ENCODE measurements at places on chromosomes 3 and 15.

- DNase-seq: no peak
Observed at GRCh38 chr15:85805420-85805819, 10.7 kb upstream of the KLHL25 start.

- DNase-seq: no peak
Observed at GRCh38 chr3:191499307-191500080, 38.5 kb downstream of the PYDC2 start.

- no peak for DNase-seq
Observed at GRCh38 chr15:63226966-63227401, 37.6 kb downstream of the RAB8B start.

DNA sequence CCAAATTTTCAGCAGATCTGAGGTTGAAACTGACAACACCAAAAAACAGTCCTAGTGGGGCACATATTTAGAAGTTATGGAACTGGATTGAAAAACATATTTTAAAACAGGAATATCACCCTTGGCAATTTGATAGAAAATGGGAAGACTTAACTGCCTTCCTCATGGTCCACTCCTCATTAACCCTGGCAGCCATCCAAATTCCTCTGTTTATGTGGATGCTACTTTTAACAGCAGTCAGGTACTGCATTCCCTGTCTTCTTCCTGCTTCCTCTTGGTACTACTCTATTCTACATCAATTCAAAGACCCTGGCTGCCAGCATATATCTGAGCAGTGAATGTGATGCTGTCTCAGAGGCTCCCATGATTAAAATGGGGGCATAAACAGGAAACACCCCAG, 54.3 kb downstream of the PDE8A start:
- no peak for DNase-seq

DNA sequence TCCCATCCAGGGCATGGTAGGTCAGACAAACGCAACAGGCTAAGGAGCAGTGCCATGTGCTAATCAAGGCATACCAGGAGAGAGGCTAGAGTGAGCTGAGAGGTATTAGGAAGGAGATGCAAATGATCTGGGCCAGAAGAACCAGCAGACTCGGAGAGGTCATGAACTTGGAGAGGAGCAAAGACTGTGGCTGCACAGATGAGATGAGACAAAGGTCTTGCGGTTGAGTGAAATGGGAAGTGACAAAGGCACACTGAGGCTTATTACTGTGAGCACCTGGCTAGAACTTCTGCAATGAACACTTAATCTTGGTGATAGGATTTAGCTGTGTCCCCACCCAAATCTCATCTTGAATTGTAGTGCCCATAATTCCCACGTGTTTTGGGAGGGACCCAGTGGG, 380.2 kb downstream of the ULK4 start:
- DNase-seq: no peak

GRCh38 chr3:126197854-126198584, 17.6 kb upstream of the ALDH1L1 start:
- DNase-seq: peak; percentile 52

DNA sequence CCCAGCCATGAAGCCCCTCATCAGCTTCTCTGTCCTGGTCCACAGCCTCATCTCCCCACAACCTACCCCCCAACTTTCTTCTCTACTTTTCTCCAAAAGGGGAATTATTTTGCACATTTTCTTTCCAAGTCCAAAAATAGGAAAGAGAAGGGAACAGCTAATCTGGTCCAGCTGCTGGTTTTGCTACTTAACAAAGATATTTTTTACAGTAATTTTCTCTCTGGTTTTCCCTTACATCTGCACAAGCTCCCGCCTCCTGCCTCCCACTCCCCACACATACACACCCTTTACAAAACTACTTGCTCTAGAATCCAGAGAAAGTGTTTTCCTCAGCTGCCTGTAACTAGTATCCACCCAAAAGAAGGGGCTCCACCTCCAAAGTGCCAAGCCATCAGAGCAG, 177.2 kb downstream of the POLR2M start:
- no peak for DNase-seq

DNA sequence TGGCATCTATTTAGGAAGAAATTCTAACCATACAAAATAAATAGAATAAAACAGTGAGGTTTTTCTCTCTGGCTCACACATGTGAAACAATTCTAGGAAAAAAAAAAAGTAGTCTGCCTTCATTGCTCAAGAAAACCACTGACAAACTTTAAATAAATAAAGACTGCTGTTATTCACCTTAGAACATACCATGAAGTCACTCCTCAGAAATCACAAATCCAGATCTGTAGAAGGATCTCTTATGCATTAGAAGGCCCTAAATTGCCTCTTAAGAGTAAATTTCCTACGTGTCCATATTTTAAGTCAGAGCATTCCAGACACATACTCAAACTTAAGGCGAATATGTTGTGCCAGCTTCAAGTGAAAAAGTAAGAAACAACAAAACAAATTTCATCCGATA, 217.3 kb downstream of the ZIC4 start:
- DNase-seq: no peak

- no peak for DNase-seq
Observed at GRCh38 chr3:53721187-53722119, 124.8 kb downstream of the CHDH start.

- no peak for DNase-seq
Observed at GRCh38 chr3:54262541-54262940, 140.2 kb downstream of the CACNA2D3 start.

DNA sequence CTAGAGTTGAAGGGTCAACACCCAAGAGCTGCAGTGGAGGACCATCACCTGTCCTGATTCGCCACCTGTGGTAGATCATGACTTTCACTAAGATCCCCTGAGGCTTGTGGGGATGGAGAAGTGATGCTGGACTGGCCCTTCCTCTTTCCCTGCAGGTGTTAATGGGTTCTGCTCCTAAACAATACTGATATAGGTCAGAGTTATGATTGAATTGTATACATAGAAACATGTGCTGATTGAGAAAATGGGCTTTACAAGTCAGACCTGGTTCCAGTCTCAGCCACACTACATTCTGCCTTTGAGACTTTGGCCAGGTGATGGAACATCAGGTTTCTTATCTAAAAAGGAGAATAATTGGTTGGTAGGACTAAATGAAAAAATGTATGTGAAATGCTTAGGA, 418.9 kb upstream of the TPRG1 start:
- no peak for DNase-seq

GRCh38 chr3:53773611-53774368, 72.4 kb downstream of the CHDH start:
- no peak for DNase-seq

- DNase-seq: no peak
Observed at GRCh38 chr3:40939030-40939740, 260.1 kb upstream of the CTNNB1 start.

- no peak for DNase-seq
Observed at GRCh38 chr3:100563228-100563627, 46.2 kb upstream of the ADGRG7 start.

DNA sequence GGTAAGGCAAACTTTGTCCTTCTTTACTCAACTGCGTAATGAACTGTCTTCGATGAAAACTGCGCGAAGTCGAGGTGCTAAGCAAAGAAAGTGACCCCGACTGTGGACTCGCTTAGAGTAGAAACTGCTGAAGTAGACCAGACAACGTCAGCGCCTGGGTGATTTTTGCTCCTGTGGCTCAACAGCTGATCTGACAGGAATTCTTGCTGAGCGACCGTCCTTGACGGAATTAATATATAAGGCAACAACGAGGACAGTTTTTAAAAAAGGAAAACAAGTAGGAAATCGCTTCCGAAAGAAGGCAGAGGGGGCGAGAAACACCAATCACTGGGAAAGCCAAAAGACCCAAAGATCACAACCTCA, 541 bp downstream of the RPS27L start:
- DNase-seq: peak; percentile 63

GRCh38 chr3:2774481-2775249, 335.5 kb downstream of the IL5RA start:
- no peak for DNase-seq

DNA sequence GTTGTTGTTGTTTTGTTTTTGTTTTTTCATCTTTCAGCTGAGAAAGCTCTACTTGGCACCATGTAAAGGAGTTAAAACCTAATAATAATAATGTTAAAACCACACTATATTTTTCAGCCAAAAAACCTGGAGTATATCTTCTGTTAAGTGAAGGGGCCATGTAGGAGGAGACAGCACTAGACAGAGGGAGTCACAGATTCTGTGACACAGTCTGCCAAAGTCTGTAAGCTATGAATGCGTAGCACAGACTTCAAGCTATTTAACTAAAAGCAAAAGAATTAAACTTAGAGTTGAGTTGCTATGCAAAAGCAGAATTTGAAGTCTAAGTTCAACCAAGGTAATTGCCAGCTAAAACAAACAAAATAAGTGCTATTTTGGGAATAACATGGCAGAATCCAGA, 296.0 kb upstream of the COL8A1 start:
- DNase-seq: no peak

- no peak for DNase-seq
Observed at GRCh38 chr3:4899710-4900109, 79.5 kb upstream of the BHLHE40 start.

DNA sequence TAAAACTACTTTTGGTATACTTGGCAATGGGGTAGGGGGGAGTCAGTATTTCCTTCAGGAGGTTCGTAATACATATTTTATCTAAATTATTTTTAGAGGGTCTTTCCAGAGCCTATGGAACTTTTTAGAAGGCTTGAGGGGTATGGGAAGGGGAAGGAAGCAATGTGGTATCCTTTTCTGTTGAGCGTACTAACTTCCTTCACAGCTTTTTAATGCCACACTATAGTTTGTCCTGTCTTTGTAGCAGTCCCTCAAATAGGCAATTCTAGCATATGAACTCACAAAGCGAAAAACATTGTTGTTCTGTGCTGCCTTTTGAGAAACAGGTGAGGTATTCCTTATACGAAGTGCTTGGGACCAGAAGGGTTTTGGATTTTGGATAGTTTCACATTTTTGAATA, 22.3 kb upstream of the P2RY13 start:
- no peak for DNase-seq

DNA sequence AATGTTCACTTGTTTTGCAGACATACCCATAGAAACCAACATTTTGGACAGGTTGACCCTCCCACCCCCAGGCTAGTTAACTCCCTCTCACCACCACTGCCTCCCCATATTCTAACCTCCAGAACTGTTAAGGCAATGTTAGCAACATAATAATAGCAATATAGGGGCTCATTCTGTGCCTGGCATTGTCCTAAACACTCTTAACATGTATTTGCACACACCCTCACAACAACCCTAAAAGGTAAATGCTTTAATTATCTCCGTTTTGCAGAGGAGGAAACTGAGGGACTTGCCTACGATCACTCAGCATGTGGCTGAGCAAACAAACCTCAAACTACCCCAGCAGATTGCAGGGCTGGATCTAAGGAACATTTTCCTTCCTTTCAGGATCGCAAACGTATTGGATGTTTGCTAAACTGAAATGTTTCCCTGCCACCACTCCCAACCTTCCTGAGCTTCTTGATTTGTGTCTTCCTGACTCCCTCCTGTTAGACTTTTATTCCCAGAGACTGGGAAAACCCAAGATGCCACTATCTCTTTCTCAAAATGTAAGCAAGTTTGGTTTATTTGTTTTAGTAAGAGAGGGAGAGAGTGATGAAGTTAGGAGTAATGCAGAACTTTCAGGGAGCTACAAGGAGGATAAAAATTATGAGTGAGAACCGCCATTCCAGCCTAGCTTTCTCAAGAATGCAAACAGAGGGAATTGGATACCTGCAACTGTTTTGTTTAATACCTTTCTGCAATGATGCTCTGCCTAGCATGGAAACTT, 1.3 kb downstream of the SCG5 start:
- no peak for DNase-seq
